ENCODE measurements at places on chromosomes 1 and 21.

DNA sequence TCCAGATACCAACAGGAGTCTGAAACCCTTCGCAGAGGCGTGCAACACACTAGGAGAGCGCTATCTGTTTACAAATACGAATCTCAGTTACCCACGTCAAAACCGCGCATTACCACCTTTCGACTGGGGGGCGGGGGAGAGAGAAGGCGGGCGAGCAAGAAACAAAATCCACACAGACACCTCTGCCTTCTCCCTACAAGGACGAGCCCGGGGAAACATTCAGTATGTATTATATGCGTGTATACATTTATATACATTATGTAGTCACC lies 722 bp downstream of the TUT4 start:
- DNase-seq = peak; percentile 75

GRCh38 chr1:202319381-202320080 lies 22.2 kb downstream of the UBE2T start:
- DNase-seq = no peak

GRCh38 chr21:36628106-36628505 lies 70.8 kb upstream of the SIM2 start:
- DNase-seq = no peak

DNA sequence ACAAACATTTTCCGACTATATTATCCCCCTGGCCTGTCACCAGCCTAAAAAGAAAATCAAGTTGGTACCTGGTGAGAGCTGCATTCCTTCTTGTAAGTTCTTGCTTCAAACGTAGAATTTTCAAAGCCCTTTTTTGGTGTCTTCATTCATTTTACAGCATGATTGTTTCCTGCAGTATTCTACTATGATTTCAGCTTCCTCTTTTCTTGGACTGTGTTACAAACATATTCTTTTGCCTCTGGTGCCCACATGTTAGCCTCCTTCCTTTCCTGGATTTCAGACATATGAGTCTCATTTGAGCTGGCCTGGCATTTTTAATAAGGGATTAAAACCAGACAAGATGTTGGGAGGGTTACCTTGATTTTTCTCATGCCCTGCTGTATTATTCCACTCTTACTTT lies 142.5 kb downstream of the PIGK start:
- DNase-seq = no peak

DNA sequence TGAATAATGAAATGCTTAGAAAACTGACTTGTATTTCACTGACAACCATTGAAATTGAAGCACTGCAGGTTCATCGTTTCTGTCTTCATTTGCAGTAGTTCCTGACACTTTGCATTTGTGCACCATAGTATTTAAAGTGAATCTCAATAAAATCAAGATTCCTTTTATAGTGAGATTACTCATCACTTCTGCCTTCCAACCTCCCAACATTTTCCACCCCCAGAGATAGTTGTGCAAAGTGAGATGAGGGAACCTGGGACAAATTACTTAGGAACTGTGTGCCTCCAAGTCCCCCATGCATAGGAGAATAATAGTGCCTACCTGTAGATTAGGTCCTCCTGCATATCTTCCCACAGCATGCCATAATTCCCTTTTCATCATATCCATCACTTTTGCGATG lies 114.9 kb upstream of the DPT start:
- DNase-seq = no peak

GRCh38 chr1:9292361-9293240 lies at the start of gene SPSB1:
Gene SPSB1 (plus strand): TSS chr1:9292894. CDS start chr1:9355892, 62,998 bp downstream.
- DNase-seq = peak; percentile 46

GRCh38 chr1:162003830-162004215 lies 19.8 kb downstream of the OLFML2B start:
- no peak for DNase-seq

- no peak for DNase-seq
Observed at GRCh38 chr21:39721885-39722284, 23.1 kb upstream of the IGSF5 start.

GRCh38 chr1:43651188-43651587 lies 1.2 kb downstream of the KDM4A start:
- DNase-seq = no peak

DNA sequence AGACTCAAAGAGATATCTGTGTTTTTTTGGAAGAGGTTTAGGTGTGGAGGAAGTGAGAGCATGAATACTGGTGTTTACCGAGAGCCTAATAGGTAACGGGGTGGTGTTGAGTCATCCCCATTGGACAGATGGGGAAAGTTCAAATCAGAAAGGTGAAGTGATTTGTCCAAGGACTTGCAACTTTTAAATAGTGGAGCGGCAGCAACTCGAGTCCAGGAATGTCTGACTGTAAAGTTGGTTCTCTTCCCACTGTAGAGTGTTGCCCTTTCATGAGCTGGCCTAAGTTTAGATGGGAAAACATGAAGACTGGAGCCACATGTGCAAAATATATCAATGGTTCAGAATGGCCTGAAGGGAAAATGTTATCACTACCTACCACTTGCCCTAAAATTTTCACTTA lies 125.7 kb downstream of the LYPLAL1 start:
- no peak for DNase-seq

GRCh38 chr1:3441880-3442279 lies 12.6 kb upstream of the ARHGEF16 start:
- no peak for DNase-seq

- no peak for DNase-seq
Observed at GRCh38 chr1:205812271-205812877, 624 bp downstream of the SLC41A1 start.

- no peak for DNase-seq
Observed at GRCh38 chr1:111593403-111594305, 25.9 kb upstream of the RAP1A start.

Measured in T-helper 1 cell (primary cell).